GM23248 (cell line): ENCODE measurements at places on chromosomes 6 and 20. TPM values are rescaled to one million over a fixed set of nuclear protein-coding genes. Genes with fewer than 3 reads are reported as not detected.

The SMLR1 gene
- polyA plus RNA-seq, result not detected in 2 replicates

The SLC22A16 gene
- polyA plus RNA-seq, result not detected in 2 replicates

The SCGN gene
- not detected in 2 replicates for polyA plus RNA-seq

The IL17F gene
- not detected in 2 replicates for polyA plus RNA-seq

The DZANK1 gene
- polyA plus RNA-seq, result 1.6 TPM in 2 replicates
